ENCODE measurements at places on chromosomes 3 and 15. TPM values are rescaled to one million over a fixed set of nuclear protein-coding genes. Genes with fewer than 3 reads are reported as not detected.
A peak's percentile ranks its signal among the peaks of the same experiment; 100 is the strongest.

- peak; percentile 19 for DNase-seq
- no peak overlapping the region for H3K4me3 ChIP-seq
- H3K27ac ChIP-seq: no peak overlapping the region
- no peaks in the 10 kb centered on the region for H3K36me3 ChIP-seq
These were observed 98.2 kb downstream of the PLXNA1 start for GRCh38 chr3:127081001-127081720.

DNA sequence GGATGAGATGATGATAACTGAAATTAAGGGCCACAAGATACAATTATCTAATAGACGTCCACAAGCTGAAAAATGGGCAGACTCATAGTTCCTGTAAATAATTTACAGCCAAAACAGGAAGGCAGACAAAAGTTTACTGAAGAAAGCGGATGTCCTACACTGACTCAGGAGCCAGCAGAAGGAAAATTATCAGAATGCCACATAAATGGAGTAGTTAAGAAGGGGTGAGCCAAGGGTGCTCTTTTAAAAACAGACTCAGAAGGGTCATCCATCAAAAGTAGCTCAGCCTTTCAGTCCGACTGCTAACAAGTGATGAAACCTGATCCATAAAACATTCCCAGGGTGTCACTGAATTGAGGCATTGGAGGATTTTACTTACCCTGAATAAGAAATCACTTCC, 39.8 kb downstream of the TUSC7 start:
- no peak for DNase-seq
- no peak overlapping the region for H3K4me3 ChIP-seq
- H3K27me3 ChIP-seq: no peaks in the 10 kb centered on the region
- no peaks in the 10 kb centered on the region for H3K36me3 ChIP-seq

- H3K36me3 ChIP-seq: peaks cover 8% of the 10 kb centered on the region
- no peaks in the 10 kb centered on the region for H3K4me1 ChIP-seq
- DNase-seq: no peak
- no peaks in the 10 kb centered on the region for H3K27me3 ChIP-seq
- no peak overlapping the region for H3K27ac ChIP-seq
These were observed 40.5 kb downstream of the PTPRG start for GRCh38 chr3:61601831-61602230.

- peaks cover 41% of the 10 kb centered on the region for H3K4me1 ChIP-seq
- H3K27me3 ChIP-seq: no peaks in the 10 kb centered on the region
- no peak for DNase-seq
- H3K36me3 ChIP-seq: peaks cover 25% of the 10 kb centered on the region
- H3K27ac ChIP-seq: peak overlapping the region; percentile 92
- H3K4me3 ChIP-seq: peak overlapping the region; percentile 88
These were observed 823 bp upstream of the CCDC71 start for GRCh38 chr3:49166752-49167556.

DNA sequence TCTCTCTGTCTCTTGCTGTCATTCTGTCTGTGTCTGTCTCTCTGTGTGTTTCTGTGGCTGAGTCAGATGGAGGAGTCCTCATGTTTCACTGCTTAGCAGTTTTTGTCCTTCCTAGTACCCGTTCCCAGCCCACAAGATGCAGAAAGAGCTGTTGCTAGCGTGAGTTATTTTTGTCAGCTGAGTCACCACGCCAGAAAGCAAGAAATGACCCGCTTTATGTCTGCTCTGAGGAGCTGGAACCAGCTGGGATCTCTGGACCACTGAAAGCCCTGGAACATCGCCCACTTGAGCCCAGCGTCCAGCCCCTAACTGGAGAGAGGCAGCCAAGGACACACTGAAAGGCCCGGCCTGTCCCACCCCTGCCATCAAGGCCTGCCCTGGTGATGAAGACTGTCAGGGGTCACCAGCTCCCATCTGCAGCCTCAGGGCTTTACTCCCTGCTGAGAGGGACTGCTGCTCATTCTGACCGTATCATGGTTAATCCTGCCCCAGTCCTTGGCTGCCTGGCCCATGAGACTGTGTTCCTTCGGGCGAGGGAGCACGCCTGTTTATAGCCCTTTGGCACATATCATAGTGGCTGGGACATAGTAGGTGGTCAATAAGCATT, 101.7 kb upstream of the TPM1 start:
- H3K27me3 ChIP-seq: no peaks in the 10 kb centered on the region
- H3K36me3 ChIP-seq: no peaks in the 10 kb centered on the region
- no peak for DNase-seq
- H3K27ac ChIP-seq: peak overlapping the region; percentile 56
- no peak overlapping the region for H3K4me3 ChIP-seq
- peaks cover 14% of the 10 kb centered on the region for H3K4me1 ChIP-seq

DNA sequence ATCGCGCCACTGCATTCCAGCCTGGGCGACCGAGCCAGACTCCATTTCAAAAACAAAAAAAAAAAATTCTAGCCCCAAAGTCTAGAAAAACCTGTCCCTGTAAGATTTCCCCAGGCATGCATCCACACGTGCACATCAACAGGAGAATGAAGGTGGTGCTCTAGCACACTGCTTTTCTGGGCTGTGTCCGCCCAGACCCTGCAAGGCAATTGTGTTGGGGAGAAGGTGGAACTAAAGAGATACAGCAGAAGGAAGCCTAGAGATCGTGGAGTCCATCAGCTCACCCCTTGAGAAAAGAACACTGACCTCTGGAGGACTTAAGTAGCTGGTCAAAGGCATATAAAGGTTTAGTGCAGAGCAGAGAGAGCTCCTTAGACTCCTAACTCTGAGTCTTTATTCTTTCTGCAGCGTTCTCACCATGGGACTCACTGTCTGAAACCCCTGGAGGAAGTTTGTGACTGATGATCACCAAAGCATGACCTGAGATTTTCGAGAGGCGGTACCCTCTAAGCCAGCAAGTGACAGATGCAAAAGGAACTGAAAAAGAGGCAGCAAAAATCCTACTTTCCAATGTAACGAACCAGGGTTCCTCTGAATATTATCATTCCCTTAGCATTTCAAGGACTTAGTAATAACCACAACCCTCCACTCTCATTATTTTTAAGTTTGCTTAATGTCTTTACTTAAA, 179.8 kb downstream of the MEX3B start:
- no peaks in the 10 kb centered on the region for H3K4me1 ChIP-seq
- no peak overlapping the region for H3K4me3 ChIP-seq
- no peaks in the 10 kb centered on the region for H3K36me3 ChIP-seq
- H3K27ac ChIP-seq: no peak overlapping the region

GRCh38 chr3:154926721-154927120, 153.4 kb upstream of the MME start:
- DNase-seq: no peak
- no peak overlapping the region for H3K27ac ChIP-seq
- no peaks in the 10 kb centered on the region for H3K4me1 ChIP-seq

- no peak for DNase-seq
- H3K27me3 ChIP-seq: no peaks in the 10 kb centered on the region
- H3K36me3 ChIP-seq: no peaks in the 10 kb centered on the region
- H3K4me1 ChIP-seq: peaks cover 64% of the 10 kb centered on the region
These were observed 113.5 kb downstream of the FNDC3B start for GRCh38 chr3:172152874-172153273.

DNA sequence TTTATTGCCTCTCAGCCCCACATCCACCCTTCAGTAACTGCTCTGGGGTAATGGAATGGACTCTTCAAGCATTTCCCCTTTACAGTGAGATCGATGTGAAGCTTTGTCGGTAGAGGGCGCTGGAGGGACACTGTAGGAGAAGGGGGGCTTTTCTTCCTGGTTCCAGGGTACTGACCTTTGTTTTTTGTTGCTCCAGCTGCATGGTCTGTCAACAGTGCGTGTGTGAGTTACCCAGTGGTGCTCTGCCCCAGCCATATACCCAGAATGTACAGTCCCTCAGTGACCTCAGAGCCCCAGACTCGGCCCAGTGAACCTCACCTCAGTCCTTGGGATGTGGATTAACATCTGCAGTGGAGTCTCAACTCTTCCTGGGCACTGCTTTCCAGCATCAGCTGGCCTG, 180.3 kb upstream of the TSC22D2 start:
- H3K4me3 ChIP-seq: no peak overlapping the region
- H3K27ac ChIP-seq: no peak overlapping the region
- no peaks in the 10 kb centered on the region for H3K4me1 ChIP-seq

- H3K4me3 ChIP-seq: no peak overlapping the region
- no peaks in the 10 kb centered on the region for H3K36me3 ChIP-seq
- no peaks in the 10 kb centered on the region for H3K4me1 ChIP-seq
These were observed 22.6 kb upstream of the EHHADH start for GRCh38 chr3:185276415-185276814.

- H3K27ac ChIP-seq: no peak overlapping the region
- H3K36me3 ChIP-seq: no peaks in the 10 kb centered on the region
- H3K27me3 ChIP-seq: no peaks in the 10 kb centered on the region
- H3K4me1 ChIP-seq: no peaks in the 10 kb centered on the region
These were observed 167.9 kb downstream of the MTHFS start for GRCh38 chr15:79728867-79729266.

DNA sequence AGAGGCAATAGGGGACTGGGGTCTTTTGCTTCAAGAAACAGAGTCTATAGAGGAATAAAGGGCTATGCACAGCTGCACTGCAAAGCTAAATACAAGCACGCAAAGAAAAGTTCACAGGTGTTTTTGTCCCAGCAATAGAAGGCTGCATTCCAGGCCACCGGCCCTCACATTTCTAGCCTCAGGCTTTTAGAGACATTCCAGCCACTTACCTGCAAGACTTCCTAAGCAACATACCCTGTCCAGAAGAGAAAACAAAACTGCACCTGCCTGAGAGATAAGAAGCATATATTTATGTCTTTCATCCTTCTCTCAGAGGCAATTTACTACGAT, 220.5 kb downstream of the OPA1 start:
- DNase-seq: no peak
- no peaks in the 10 kb centered on the region for H3K4me1 ChIP-seq
- no peak overlapping the region for H3K4me3 ChIP-seq
- H3K27ac ChIP-seq: no peak overlapping the region

- H3K27me3 ChIP-seq: no peaks in the 10 kb centered on the region
- no peak overlapping the region for H3K4me3 ChIP-seq
- no peaks in the 10 kb centered on the region for H3K4me1 ChIP-seq
- no peak overlapping the region for H3K27ac ChIP-seq
- peaks cover 98% of the 10 kb centered on the region for H3K36me3 ChIP-seq
- DNase-seq: no peak
These were observed 28.4 kb downstream of the DNAJC19 start for GRCh38 chr3:180961087-180961486.

GRCh38 chr3:38950581-38950980, 101.2 kb downstream of the SCN11A start:
- no peak for DNase-seq
- no peaks in the 10 kb centered on the region for H3K36me3 ChIP-seq
- no peaks in the 10 kb centered on the region for H3K4me1 ChIP-seq
- no peak overlapping the region for H3K27ac ChIP-seq

GRCh38 chr3:182436547-182436946, 356.8 kb upstream of the ATP11B start:
- no peak for DNase-seq
- no peaks in the 10 kb centered on the region for H3K27me3 ChIP-seq
- no peak overlapping the region for H3K4me3 ChIP-seq
- no peak overlapping the region for H3K27ac ChIP-seq
- no peaks in the 10 kb centered on the region for H3K36me3 ChIP-seq
- no peaks in the 10 kb centered on the region for H3K4me1 ChIP-seq

DNA sequence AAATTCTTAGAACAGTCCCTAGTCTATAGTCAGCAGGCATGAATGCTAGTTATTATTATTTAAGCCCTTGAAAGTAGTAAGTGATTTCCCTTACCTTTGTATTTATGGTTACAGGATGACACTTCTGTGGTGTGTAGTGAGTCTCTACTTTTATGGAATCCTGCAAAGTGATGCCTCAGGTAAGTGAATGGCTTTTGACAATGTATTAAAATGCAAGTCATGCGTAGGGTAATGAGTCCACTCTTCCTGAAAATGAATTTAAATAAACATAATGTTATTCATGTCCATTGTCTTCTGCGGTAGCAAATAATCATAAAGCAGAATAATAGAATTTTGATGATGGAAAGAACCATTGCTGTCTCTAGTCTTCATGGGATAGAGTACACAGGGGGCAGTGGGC, 50.3 kb downstream of the IL1RAP start:
- no peak overlapping the region for H3K27ac ChIP-seq
- peaks cover 16% of the 10 kb centered on the region for H3K4me1 ChIP-seq
- H3K27me3 ChIP-seq: no peaks in the 10 kb centered on the region
- no peak overlapping the region for H3K4me3 ChIP-seq

DNA sequence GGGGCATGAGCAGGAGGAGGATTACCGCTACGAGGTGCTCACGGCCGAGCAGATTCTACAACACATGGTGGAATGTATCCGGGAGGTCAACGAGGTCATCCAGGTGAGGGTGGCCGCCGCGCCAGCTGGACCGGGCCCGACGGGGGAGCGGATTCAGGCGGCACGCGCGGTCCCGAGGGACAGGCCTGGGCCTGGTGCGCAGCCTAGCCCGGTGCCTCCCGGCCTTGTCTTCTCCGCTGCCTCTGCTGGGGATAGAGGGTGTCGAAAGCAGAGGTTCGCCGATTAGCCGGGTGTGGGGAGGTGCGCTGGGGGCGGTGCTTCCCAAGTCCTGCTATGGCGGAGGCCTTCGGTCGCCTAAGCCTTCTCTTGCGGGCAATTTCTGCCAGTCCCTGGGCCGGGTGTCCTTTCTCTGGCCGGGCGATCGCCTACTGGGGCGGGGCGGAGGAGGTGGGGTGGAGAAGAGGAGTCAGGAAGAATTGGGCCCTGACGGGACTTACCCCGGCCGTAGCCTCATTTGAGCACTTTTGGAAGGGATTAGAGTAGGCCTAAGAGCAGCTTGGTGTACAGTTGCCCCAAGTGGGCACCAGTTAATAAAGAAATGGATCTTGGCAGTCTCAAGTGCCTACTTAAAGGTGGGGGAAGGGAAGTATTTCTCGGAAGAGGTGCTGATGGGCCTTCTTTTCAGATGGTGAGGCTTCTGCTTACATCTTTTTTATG, 940 bp downstream of the ARIH1 start:
- peak overlapping the region; percentile 100 for H3K27ac ChIP-seq
- peaks cover 38% of the 10 kb centered on the region for H3K36me3 ChIP-seq
- peaks cover 55% of the 10 kb centered on the region for H3K4me1 ChIP-seq

GRCh38 chr3:113825090-113825489, 13.5 kb upstream of the GRAMD1C start:
- no peak overlapping the region for H3K4me3 ChIP-seq
- no peak for DNase-seq
- H3K4me1 ChIP-seq: peaks cover 3% of the 10 kb centered on the region
- H3K27me3 ChIP-seq: no peaks in the 10 kb centered on the region

GRCh38 chr3:2577571-2577970, 478.9 kb downstream of the CNTN4 start:
- H3K27me3 ChIP-seq: no peaks in the 10 kb centered on the region
- no peak for DNase-seq
- no peak overlapping the region for H3K27ac ChIP-seq
- H3K4me3 ChIP-seq: no peak overlapping the region
- H3K4me1 ChIP-seq: no peaks in the 10 kb centered on the region
- no peaks in the 10 kb centered on the region for H3K36me3 ChIP-seq

DNA sequence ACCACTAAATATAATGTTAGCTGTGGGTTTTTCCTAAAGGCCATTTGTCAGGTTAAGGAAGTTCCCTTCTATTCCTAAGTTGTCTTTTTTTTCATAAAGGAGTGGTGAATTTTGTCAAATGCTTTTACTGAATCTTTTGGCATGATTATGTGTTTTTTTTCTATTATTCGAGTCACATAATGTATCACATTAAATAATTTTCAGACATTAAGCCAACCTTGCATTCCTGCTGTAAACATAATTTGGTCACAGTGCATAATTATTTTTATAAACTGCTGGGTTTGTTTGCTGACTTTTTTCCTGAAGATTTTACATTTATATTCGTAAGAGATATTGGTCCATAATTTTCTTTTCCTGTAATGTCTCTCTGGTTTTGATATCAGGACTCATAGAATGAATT, 101.8 kb upstream of the SPRED1 start:
- no peak overlapping the region for H3K27ac ChIP-seq
- no peaks in the 10 kb centered on the region for H3K36me3 ChIP-seq
- H3K4me1 ChIP-seq: no peaks in the 10 kb centered on the region

CCDC54 gene
- not detected for total RNA-seq

TMEM212 gene
- total RNA-seq: 5.2 TPM

ACKR2 gene
- 5.3 TPM for total RNA-seq

SEMA3G gene
- 23.6 TPM for total RNA-seq

SAMD7 gene
- not detected for total RNA-seq

ERICH6 gene
- total RNA-seq: not detected
